Psoas muscle (tissue), 8 donors: ENCODE measurements at places on chromosomes 6 and 20. TPM values are rescaled to one million over a fixed set of nuclear protein-coding genes. Genes with fewer than 3 reads are reported as not detected.
A peak's percentile ranks its signal among the peaks of the same experiment; 100 is the strongest.

DNA sequence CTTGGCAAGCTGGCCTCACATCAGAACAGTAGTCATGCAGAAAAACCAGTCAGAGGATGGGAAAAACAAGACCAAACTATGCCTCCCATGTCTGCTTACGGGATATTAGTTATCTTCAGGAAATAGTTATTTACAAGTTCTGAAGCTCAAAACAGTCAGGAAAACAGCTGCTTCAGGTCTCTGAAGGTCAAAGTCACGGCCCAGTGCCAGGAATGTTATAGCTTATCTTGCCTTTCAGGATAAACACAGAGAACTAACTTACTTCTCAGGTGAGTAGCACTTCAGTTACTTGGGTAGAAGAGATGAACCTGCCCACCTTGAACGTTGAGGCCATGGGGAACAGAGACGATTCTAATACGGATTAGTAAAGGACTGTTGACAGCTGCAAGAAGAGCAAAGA is 310.7 kb downstream of the KIF16B start:
- H3K4me3 ChIP-seq: no peak overlapping the region
- H3K27ac ChIP-seq: no peak overlapping the region
- H3K36me3 ChIP-seq: no peaks in the 10 kb centered on the region
- no peaks in the 10 kb centered on the region for H3K27me3 ChIP-seq
- no peaks in the 10 kb centered on the region for H3K4me1 ChIP-seq

DNA sequence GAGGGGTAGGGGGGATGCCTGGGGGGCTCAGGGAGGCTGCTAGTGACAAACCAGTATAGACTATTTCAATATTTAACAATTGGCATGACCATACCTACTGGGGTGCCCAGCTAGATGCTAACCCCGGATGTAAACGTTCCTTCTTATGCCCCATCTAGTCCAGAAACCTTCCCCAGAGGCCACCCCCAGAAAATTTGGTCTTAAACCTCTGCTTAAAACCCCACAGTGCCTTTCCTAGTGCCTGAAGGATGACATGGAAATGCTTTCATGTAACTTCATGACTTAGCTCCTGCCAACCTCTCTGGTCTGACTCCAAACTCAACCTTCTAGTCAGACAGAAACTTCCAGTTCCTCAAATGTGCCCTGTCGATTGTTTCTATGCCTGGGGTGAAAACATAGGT is 52.0 kb downstream of the JPH2 start:
- no peaks in the 10 kb centered on the region for H3K36me3 ChIP-seq
- H3K4me3 ChIP-seq: no peak overlapping the region
- peak overlapping the region; percentile 91 for H3K27ac ChIP-seq
- no peak for DNase-seq
- peaks cover 46% of the 10 kb centered on the region for H3K4me1 ChIP-seq
- no peaks in the 10 kb centered on the region for H3K27me3 ChIP-seq

Gene DEFB126
- polyA plus RNA-seq: not detected

GRCh38 chr6:113649276-113649675 is 207.9 kb upstream of the MARCKS start:
- no peak overlapping the region for H3K4me3 ChIP-seq
- no peaks in the 10 kb centered on the region for H3K27me3 ChIP-seq

GRCh38 chr6:120198033-120198432 is 848.5 kb upstream of the MAN1A1 start:
- no peaks in the 10 kb centered on the region for H3K27me3 ChIP-seq
- no peaks in the 10 kb centered on the region for H3K36me3 ChIP-seq
- no peaks in the 10 kb centered on the region for H3K4me1 ChIP-seq
- H3K27ac ChIP-seq: no peak overlapping the region
- no peak overlapping the region for H3K4me3 ChIP-seq
- no peak for DNase-seq
